ENCODE measurements at places on chromosomes 12 and 14.

DNA sequence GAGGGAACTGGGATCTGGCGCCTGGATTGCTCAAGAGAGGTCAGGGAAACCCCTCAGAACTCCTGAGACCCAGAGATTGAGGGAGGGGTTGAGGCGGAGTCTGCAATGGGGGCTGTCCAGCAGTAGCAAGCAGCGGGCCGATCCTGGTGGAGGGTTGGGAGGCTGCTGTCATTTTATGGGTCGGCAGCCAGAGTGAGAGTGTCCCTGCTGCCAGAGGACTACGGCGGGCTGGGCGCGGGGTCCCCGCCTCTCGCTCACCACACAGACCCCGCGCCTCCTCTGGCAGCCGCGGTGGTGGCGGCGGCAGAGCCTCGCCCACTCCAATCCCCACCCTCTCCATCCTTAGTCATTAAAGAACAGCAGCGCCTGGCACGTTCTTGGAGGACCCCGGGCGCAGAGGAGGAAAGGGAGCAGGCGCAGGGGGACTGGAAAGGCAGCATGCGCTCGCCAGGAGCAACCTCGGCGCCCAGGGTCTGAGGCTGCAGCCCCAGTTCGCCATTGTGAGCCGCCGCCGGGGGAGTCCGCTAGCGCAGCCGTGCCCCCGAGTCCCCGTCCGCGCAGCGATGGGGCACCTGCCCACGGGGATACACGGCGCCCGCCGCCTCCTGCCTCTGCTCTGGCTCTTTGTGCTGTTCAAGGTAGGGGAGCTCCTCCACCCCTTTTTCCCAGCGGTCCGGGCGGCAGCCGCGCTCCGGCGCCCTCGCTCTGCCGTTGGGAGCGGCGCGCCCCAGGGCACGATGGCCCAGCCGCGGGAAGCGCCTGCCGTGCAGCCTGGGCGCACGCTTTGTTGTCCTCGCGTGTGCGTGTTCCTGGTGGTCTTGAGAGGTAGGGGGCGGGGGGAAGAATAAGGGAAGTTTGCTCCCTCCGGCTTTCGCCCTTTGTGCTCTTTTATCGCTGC lies at the start of gene PTPRO:
TSS of gene PTPRO (plus strand) at position 345 of the 898 bp plus-strand sequence.
- no peak for DNase-seq

GRCh38 chr14:94113490-94113889 lies 3.0 kb downstream of the IFI27 start:
- no peak for DNase-seq

DNA sequence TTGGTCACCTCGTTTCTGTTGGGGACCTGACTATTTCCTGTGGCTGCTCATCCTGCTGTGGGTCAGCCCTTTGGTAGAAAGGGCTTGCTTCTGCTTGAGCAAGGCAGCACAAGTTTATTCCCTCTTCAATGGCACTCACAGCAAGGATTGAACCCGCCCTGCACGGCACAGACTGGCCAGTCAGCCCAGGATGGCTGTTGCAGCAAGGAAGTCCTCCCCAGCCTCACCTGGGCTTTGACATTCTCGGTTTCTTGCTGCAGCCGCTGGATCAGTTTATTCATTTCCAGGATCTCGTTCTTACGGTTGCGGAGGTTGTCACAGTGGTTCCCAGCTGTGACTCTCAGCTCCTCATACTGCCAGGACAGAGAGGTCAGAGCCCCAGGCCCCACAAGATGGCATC lies 9.5 kb downstream of the KRT82 start:
- no peak for DNase-seq

- DNase-seq = no peak
These were observed 274.1 kb upstream of the DAAM1 start for GRCh38 chr14:58914279-58914855.
